ENCODE measurements at places on chromosomes 12 and 14.

DNA sequence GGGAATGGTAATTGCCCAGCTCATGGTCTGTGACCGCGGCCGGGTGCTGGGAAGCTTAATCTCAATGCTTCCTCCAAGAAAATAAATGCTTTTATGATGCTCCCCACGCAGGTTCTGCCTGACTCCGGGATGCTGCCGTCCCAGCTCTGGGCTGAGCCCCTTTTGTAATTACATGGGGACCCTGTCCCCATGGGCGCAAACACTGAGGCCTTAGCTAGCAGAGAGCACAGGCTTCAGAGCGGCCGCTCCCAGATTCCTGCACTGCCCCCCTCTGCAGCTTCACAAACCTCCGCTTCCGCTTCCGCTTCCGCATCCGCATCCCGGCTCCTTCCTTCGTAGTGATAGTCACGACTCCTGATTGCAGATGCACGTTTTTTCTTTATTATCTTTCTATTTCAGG is 129.5 kb downstream of the KIF26A start:
- peak; percentile 36 for DNase-seq

- DNase-seq: no peak
Measured at GRCh38 chr12:67391656-67392055, 122.5 kb downstream of the CAND1 start.

DNA sequence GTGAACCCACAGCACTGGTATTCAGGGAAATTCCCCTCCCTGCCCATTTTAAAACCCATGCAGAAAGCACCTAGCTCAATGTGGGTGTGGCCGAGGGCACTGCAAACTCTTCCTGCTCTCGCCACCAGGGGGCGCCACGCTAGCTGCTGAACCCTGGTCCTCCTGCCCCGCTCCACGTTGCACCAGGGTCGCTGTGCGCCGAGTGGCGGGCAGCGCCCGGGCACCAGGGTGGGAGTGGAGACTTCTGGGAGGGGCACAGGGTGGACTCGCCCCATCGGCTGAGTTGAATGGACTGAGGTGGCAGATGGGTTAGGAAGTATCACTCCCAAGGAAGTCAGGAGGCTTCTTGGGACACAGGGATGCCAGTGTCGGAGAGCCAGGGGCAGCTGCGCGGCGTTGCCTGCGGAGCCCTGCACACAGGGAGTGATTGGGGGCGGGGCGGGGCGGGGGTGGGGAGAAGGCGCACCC is 48.1 kb upstream of the BCL11B start:
- DNase-seq: no peak

GRCh38 chr14:60482743-60483142 is 3.1 kb downstream of the C14orf39 start:
- no peak for DNase-seq

DNA sequence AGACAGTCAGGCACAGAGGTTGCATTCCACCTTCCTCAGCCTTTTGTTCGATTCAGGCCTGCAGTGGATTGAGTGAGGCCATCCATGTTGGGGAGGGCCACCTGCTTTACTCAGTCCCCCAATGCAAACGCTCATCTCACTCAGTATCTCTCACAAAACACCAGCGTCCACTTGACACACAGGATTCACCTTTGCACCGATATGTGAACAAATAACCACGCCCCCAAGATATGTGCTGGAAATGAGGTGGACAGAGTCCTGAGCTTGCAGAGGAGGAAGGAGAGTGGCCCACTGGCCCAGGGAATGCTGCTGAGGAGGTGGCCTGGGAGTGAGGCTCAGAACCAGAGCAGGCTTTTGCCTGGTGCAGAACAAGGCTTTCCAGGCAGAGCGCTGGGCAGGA is 60.7 kb downstream of the DNAH10 start:
- DNase-seq: no peak

DNA sequence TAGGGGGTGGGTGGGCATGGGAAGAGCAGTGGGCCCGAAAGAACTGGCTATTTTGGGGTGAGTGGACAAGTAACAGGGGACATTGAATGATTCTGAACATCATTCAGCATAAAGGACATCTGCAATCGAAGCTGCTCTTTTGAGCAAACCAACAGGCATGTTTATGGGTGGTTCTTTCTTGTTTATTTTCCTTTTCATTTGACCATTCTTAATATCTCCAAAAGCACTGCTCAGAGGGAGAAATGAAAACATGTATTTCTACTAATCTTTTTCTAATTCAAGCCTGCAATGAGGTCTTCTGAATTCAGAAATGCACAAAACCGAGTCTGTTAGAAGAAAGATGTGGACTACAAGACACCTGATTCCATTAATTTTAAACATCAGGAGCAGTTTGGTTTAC is 54.0 kb downstream of the NUAK1 start:
- DNase-seq: no peak

- no peak for DNase-seq
Measured at GRCh38 chr14:61064210-61064609, 83.2 kb downstream of the SLC38A6 start.

- DNase-seq: no peak
Measured at GRCh38 chr12:104372061-104372720, 68.7 kb downstream of the EID3 start.

GRCh38 chr12:69238589-69239351 is 599 bp upstream of the CPSF6 start:
- no peak for DNase-seq

DNA sequence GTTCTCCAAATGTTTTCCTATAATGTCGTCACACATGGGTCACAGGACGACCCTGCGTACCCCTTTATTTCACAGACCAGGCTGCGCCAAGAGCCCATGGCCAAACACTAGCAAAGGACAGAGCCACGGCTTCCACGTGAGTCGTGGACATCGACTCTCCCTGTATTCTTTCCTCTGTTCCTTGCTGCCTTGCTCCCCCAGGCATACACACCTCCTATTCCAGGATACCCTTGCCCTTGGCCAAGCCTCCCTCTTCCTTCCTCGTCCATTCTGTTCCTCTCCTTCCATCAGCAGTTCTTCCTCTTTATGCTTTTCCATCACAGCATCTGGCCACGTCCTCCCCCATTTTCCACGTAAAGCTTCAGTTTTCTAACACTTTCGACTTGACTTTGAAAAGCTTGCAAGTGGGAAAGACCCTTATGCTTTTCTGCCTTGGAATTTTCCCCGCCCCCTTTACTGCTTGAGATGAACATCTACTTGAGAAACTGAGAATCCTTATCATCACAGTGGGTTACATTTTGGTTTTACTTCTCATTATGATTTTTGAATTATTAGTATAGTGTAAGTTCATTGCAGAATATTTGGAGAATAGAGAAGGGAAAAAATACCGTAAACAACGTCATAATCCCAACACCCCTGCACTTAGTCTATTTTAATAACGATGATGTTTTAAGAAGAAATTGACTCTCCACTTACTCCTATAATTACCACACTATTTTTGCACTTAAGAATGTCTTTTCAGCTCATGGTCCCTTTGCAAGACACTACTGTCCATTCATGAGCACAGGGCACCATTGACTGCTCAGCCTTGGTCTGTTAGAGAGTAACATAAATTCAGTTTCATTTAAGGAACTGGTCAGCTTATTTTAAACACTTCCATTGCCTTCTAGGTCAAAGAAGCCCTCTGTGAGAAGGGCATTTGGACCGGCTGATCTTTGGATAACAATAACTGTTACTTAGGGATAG is 15.8 kb upstream of the NINJ2 start:
- DNase-seq: no peak

DNA sequence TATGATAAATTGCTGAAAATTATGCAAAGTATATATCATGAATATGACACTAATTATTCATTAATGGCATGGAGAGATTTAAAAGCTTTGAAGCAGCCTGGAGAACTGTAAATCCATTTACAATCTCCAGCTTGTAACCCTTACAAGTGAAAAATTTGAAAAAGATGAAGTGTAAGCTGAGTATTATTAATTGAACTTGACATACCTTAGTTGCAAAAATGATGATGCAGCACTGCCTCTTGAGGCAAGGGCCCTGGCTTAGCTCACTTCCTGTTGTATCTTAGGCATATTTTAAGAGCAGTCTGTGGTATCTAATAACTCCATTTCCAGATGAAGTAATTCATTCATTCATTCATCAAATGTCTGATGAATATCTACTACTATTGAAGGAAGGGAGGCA is 158.6 kb downstream of the ANO4 start:
- no peak for DNase-seq

- no peak for DNase-seq
Measured at GRCh38 chr12:122080149-122081082, 1.9 kb downstream of the MLXIP start.

GRCh38 chr12:79324571-79324970 is 366.2 kb downstream of the PAWR start:
- DNase-seq: no peak

Measured in cardiac septum (tissue), 1 donor.